Activated CD4-positive, alpha-beta memory T cell treated with anti-CD3 and anti-CD28 coated beads for 36 hours (primary cell): ENCODE measurements at places on chromosomes 13 and 19. TPM values are rescaled to one million over a fixed set of nuclear protein-coding genes. Genes with fewer than 3 reads are reported as not detected.

- DNase-seq: no peak
Measured at GRCh38 chr19:55447421-55448174, 4.5 kb upstream of the SHISA7 start.

ZNF723 gene
- 0.12 TPM for total RNA-seq

- no peak for DNase-seq
Measured at GRCh38 chr13:36913463-36913862, 6.6 kb downstream of the SMAD9 start.

DNA sequence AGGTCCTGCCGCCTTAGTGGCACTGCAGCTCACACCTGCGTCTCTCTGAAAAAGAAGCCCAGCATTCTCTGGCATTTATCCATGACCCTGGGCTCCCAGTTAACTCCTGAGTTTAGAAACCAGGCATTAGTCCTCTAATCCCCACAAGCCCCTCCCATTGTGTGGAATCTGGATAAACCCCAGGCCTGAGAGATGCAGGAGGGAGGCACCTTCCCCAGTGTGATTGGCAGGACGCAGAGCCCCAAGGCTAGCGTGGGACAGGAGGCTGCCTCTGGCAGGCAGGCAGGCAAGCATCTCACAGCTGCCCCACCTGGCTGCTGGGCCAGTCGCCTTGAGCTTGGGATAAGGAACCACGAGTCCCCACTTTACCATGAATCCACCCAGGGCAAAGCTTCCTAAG, 11.0 kb upstream of the SERPINE3 start:
- no peak for DNase-seq

DNA sequence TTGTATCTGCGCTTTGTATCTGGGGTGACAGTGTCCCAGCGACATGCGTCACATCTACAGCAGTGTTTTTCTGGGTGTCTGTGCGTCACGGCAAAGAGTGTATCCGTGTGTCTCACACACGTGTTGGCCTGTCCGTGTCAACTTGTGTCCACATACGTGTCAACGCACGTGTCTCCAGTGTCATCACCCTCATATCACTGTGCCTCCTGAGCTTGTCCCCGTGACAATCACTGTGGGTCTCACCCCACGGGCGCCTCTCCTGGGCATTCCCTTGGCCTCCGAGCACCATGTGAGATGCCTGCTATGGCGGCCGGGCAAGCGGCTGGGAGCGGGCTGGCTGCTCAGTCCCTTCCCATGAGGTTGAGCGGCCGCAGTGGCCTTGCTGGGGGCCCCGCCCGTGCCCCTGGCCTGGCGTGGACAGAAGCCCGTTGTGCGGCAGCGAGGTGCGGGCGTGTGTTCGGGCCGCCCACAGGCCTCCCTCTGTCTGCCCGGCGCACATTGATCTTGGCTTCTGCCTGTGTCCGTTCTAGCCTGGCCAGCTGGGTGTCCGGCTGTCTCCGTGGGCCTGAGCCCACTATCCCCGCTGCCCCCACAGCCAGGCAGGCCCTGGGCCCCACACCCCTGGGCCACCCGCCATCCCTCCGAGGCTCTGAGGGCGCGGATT, 6.4 kb downstream of the NFIX start:
- DNase-seq: no peak

ZNF415 gene
- 0.39 TPM for total RNA-seq

- DNase-seq: no peak
Measured at GRCh38 chr19:16094360-16095070, 17.2 kb upstream of the RAB8A start.
